ENCODE measurements at places on chromosomes 5 and 9. TPM values are rescaled to one million over a fixed set of nuclear protein-coding genes. Genes with fewer than 3 reads are reported as not detected.

DNA sequence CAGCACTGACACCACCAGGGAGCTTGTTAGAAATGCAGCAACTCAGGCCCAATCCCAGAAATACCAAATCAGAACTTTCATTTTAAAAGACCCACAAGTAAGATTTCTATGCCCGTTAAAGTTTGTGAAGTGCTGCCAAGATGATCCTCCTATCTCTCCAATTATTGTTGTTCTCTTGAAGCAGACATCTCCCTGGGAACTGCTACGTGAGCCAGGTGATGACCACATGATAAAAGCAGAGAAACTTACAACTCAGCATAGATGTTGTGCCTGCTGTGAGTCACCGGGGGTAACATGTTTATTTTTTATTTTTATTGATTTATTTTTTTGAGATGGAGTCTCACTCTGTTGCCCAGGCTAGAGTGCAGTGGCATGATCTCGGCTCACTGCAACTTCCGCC, 34.4 kb downstream of the GCNT4 start:
- no peak for DNase-seq

DNA sequence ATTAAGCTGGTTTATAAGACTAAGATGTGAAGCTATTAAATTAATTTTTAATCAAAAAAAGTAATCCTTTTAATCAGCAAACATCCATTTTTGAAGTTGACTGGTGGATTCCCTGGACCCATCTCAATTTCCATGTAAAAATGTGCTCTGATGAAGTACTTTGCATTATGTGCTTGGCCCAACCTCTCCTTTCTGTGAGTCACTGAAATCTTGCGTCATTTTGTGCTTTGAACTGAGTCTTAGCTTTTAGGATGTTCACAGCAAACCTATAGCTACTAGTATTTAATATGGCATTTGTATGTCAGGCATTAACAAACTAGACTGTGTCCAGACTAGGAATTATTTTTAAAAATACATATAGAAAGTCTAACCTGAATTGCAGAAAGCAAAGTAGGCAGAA, 55.0 kb upstream of the CDH12 start:
- no peak for DNase-seq

UBQLN1 gene
- 87.1 TPM for total RNA-seq

CSF1R gene
- total RNA-seq = 0.94 TPM

DNA sequence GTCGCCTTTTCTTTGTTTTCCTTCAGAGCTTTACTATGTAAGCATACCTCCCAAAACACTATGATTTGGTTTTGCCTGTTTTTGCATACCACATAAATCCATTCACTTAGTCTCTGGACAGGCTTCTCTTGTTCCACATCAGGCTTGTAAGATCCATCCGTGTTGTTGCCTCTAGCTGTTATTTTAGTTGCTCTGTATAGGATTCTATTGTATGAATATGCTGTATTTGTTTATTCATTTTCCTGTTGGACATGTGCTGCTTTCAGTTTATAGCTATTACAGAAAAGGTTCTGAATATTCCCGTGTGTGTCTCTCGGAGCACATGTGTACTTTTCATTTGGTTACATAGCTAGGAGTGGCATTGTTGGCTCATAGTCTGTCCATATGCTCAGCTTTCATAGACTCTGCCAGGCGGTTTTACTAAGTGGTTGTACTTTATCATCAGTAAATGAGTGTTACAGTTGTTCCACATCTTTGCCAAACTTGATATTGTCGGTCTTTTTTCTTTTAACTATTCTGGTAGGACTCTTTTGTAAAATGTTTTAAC, 41.8 kb downstream of the NUP214 start:
- DNase-seq = no peak
